NCI-H526 (cell line): ENCODE measurements at places on chromosomes 13 and 19.

GRCh38 chr13:106038752-106039151, 496.7 kb downstream of the EFNB2 start:
- DNase-seq: no peak

DNA sequence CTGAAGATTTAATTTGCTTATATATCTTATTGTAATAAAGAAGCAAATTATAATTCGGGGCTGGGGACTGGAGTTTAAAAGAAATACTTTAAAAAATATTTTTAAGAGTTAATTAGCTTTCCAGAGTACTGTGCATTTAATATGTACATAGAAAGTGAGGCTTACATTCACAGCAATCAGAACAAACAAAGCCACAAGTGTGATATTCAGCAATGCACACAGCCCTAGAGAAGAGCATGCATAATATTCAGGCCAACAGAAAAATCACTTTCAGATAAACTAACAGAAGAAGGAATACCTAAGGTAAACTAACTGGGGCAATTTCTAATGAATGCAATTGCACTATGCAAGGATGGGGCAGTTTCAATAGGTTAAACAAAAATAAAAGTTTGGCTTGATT, 241.8 kb downstream of the GPC6 start:
- no peak for DNase-seq

GRCh38 chr19:10769533-10770491, 51.9 kb downstream of the DNM2 start:
- DNase-seq: no peak

GRCh38 chr13:62829486-62829885, 1413.8 kb upstream of the PCDH20 start:
- DNase-seq: no peak

- no peak for DNase-seq
Observed at GRCh38 chr13:112114391-112114790, 47.4 kb downstream of the SOX1 start.

GRCh38 chr19:46637224-46637623, 1.2 kb upstream of the GNG8 start:
- DNase-seq: no peak

DNA sequence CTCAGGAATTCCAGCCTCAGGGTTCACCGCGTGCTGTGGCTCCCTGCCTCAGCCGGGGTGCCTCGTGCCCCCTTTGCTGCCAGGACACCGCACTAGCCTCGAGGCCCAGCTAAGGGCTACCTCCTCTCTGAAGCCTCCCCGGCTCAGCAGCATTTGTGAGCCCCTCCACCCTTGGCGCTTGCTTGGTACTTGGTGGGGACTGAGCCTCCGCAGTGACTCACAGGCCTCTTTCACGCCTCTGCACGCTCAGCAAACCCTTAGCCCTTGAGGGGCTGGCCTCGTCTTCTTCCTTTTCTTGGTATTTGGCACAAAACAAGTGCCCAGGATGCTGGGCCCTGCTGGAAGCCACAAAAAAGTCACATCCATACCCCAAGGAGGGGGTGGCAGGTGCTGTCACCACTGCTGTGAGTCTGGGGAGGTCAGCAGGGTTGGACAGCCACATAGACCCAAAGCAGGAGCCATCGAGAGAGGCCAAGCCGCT, 85.4 kb upstream of the TM9SF2 start:
- no peak for DNase-seq

- peak; percentile 85 for DNase-seq
Observed at GRCh38 chr19:10353793-10354391, 14.5 kb upstream of the ICAM3 start.

DNA sequence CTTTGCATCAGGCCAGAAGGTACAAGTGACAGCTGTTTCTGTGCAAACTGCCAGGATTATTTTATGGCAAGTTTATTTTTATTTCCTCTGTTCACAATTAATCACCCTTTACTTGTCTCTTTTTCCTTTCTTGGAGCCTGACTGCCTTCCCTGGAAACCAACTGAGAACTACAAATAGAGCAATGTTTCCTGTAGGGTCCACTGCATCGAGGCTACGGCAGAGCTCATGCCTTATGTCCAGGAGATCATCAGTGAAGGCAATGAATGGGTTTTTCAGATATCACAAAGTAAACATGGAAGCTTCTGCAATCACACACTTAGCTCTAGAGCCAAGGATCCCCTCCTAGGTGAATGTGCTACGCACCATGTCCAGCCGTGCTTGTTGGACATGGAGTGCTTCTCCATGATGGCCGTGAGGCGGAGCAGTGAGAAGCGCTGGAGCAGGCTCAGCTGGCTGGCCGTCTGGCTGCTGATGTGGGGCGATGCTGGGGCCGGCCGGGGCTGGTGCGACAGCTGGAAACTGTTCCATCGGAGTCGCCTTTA, 110.9 kb downstream of the KL start:
- no peak for DNase-seq

GRCh38 chr13:50762969-50763567, 80.4 kb downstream of the DLEU7 start:
- peak; percentile 96 for DNase-seq

- no peak for DNase-seq
Observed at GRCh38 chr13:111616203-111616602, 295.8 kb downstream of the TEX29 start.

GRCh38 chr13:32381539-32381938, 46.4 kb downstream of the N4BP2L1 start:
- peak; percentile 13 for DNase-seq

DNA sequence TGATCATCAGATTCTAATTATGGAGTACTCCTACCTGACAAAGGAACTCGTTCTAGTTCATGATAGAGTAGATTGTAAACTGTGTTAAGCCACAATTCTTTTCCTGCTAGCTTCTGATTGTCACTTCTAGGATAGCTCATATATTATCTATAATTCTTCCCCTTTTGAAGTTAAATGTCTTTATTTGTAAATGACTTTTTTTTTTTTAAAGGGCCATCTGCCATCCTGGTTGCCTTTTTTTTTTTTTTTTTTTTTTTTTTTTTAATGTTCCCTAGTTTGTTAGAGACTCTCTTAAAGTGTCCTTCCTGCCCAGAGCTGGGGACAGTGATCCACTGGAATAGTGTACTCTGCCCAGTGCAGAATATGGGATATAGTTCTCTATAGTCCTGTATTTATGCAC, 4.3 kb downstream of the CHAMP1 start:
- no peak for DNase-seq

GRCh38 chr13:112967686-112968379, 1.2 kb upstream of the MCF2L start:
- no peak for DNase-seq

- no peak for DNase-seq
Observed at GRCh38 chr13:29319451-29319850, 276.0 kb downstream of the SLC7A1 start.

DNA sequence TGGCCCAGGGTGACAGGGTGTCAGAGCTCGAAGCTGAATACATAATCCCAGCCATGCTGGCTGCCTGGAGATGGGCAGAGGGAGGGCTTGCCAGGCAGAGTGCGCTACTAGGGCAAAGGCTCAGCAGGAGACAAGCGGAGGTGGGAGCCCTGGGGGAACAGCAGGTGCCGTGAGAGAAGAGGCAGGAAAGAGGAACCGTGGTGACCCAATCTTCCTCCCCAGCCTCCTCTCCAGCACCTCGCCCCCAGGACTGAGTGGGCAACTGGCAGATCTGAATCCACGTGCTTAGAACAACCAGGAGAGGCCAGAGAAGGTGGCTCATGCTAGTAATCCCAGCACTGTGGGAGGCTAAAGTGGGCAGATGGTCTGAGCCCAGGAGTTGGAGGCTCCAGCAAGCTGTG, 11.0 kb upstream of the CCL25 start:
- no peak for DNase-seq

GRCh38 chr13:101258071-101258470, 158.2 kb downstream of the NALCN start:
- DNase-seq: no peak

GRCh38 chr13:68895696-68896095, 1211.9 kb upstream of the ATXN8OS start:
- no peak for DNase-seq

DNA sequence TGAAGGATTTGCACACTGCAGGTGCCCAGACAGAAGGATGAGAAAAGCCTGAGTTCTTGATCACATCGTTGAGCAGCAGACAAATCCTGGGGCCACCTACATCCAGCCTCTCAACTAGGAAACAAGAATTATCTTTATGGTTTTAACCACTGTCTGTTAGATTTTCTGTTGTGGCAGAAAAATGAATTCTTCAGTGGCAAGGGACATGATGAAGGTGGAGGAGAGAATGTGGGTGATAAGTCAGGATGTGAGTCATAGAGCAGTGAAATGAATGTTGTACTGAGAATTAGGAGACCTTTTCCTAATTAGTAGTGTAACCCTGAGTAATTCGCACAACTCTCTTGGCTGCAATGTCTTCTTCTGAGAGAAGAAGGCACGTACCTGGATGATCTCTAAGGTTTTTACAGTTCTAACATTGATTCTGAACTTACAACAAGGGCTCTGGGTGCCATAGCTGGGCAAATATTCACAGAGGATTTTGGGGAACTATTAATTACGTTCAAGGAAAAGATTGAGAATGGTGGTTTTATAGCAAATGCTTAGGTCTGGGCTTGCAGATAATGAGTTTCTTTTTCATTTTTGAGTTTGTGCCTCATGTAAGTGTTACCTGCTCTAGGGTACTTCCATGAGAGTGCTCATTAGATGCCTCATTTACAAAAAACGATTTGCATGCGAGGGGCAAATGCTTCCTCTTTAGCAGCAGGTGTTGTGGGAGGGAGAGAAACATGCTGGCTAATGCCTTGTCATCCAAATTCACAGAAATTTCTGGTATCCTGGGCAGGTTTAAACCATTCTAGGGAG, 111.0 kb upstream of the KL start:
- peak; percentile 89 for DNase-seq

DNA sequence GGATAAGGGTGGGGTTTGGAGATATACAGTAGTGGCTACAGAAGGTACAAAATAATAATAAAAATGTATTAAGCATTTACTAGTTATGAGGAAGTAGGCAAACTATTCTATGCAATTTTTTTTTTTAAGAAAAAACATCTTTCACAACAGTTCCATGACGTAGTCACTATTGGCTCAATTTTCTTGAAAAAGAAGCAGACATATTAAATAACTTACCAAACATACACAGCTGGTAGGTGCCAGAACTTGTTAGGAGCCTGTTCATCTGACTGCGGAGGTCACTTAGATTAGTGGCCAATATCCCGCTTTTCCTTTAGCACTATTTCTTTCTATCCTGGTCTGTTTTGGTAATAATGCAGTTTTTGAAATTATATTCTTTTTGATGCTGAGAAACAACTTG, 593.5 kb downstream of the KCTD12 start:
- no peak for DNase-seq

GRCh38 chr13:99254830-99255229, 3.3 kb downstream of the GPR18 start:
- no peak for DNase-seq

DNA sequence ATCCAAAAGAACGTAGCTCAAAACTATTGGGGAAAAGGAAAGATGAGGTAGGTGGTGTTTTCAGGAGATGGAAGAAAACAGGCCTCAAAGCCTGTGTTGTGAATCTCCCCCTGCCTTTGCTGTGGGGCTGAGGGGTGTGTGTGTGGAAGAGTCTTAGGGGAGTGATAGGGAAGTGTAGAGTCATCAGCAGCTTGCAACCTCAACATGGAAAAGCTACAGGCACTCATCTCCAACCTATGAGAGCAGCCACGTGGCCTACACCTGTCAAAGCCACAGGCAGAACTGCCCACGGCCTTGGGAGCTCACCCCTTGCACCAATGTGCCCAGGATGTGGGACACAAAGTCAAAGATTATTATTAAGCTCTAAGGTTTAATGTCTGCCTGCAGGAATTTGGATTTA, 4.3 kb upstream of the SIGLEC12 start:
- no peak for DNase-seq

DNA sequence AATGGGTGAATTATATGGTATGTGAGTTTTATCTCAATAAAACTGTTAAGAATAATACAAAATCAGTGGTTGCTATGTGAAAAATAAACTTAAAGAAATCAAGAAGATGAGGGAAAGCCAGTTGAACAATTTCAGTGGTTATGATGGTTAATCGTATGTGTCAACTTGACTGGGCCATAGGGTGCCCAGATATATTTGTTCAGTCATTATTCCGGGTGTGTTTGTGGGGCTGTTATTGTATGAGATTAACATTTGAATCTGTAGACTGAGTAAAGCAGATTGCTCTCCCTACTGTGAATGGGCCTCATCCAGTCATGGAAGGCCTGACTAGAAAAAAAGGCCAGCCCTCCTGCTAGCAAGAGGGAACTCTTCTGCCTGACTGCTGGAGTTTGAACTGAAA, 109.3 kb downstream of the LMO7 start:
- no peak for DNase-seq

DNA sequence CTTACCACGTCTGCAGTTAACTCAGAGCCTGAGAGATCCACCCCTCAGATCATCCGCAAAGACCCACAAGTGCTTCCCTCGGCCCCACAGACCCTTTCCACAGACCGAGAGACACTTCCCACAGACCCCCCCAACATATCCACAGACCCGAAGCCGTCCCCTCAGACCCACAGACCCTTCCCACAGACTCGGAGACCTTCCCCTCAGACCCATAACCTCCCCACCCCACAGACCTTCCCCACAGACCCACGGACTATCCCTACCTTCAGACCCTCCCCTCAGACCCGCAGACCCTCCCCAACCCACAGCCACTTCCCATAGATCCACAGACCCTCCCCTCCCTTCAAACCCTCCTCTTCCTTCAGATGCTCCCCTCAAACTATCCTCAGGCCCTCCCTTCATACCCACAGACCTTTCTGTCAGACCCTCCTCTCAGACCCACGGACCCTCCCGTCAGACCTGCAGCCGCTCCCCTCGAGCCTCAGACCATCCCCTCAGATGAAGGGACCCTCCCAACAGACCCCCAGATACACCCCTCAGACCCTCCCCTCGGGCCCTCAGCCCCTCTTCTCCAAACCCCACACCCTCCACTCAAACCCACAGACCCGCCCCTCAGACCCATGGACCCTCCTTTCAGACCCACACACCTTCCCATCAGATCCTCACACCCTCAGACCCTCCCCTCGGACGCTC, 20.1 kb upstream of the TFDP1 start:
- no peak for DNase-seq

- peak; percentile 87 for DNase-seq
Observed at GRCh38 chr13:50125554-50126262, 110.5 kb downstream of the KCNRG start.

GRCh38 chr13:90321281-90321931, 1026.1 kb upstream of the MIR17HG start:
- DNase-seq: no peak

DNA sequence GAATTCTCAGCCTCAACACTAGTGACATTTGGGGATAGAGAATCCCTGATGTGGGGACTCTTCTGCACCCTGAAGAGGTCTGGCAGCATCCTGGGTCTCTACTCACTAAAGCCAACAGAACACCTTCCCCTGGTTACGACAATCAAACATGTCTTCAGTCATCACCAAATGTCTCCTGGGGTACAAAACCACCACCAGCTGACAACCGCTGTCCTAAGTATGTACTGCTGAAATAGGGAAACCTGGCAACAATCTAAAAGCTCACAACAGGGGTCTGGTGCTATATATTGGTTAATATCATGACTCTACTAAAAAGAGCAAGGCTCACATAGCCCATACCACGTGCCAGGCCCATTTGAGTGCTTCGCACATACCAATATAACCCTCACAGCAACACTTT, 13.4 kb downstream of the AKT2 start:
- no peak for DNase-seq

GRCh38 chr19:21197590-21198295, 55.9 kb downstream of the ZNF431 start:
- no peak for DNase-seq
